Mucosa of gallbladder (tissue), 1 donor: ENCODE measurements at places on chromosomes 12 and 14. TPM values are rescaled to one million over a fixed set of nuclear protein-coding genes. Genes with fewer than 3 reads are reported as not detected.
A peak's percentile ranks its signal among the peaks of the same experiment; 100 is the strongest.

- peak; percentile 50 for DNase-seq
Measured at GRCh38 chr14:32075672-32076277, 1.3 kb upstream of the ARHGAP5 start.

DNA sequence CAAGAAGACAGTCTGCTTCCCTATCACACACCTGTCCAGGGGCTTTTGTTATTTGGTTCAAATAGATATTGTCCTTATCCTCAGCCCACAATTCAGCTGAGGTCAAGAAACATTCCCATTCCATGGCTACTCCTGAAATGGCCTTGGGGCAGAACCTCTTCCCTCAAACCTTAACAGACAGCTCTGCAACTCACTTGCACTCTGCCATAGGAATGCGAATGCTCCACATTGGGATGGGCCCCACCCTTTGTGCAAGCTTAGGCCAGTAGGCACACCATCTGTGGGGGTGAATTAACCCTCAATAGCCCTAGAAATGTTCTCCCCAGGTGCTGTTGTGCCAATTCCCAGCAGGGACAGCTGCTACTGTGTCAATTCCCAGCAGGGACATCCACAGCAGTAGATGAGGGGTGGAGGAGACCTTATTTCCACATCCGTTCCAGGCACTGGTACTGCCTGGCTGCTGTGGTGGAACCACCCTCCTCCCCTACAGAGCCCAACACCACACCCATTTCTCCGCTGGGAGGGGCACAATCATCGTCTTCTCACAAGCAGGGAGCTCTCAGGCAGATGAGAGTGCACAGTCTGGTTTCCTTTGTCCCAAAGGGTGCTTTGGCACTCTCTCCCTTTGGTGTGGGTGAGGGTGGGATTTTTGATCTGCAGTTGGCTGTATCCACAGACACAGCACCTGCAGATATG is 42.3 kb upstream of the GLIPR1 start:
- DNase-seq: no peak

- DNase-seq: no peak
Measured at GRCh38 chr14:50635141-50635540, 33.0 kb downstream of the SAV1 start.

- no peak for DNase-seq
Measured at GRCh38 chr12:62158013-62158412, 102.2 kb upstream of the USP15 start.

DNA sequence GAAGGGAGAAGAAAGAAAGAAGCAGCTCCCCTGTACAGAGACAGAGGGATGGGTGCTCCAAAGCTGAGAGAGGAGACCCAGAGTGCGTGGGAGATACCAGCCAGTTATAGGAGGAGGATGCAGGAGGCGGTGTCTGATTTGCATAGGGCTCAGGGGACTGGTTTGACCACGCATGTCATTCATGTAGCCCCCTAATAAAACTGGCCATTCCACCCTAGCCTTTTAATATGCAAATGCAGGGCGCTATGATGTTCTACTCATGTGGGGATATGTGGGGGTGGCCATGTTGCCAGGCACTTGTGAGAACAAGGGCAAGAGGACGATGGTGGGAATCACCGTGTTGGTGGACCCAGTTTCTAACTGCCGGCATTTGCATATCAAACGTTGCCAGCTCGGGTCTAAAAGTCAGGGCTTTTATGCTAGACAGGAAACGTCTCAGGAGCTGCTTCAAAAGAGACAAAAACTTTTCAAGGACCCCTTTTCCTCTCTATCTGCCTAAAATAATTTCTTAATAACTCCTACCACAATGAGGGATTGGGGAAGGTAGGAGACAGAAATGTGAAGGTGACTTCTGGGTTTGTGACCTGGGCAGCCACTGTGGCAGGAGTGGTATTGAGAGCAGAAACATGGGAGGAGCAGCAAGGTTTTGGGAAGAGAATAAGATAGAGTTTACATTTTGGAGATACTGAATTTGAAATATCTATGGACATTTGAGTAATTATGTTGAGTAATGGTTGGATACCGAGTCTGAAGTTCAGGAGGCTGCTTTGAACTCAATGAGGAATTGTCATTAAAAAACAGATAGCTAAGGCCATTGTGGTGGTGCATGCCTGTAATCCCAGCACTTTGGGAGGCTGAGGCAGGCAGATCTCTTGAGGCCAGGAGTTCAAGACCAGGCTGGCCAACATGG is 2.2 kb upstream of the ATXN3 start:
- DNase-seq: no peak

Gene DNM1L
- total RNA-seq: 52.9 TPM

- DNase-seq: no peak
Measured at GRCh38 chr12:66623455-66623854, 55.4 kb downstream of the GRIP1 start.

Gene IL31
- total RNA-seq: not detected

DNA sequence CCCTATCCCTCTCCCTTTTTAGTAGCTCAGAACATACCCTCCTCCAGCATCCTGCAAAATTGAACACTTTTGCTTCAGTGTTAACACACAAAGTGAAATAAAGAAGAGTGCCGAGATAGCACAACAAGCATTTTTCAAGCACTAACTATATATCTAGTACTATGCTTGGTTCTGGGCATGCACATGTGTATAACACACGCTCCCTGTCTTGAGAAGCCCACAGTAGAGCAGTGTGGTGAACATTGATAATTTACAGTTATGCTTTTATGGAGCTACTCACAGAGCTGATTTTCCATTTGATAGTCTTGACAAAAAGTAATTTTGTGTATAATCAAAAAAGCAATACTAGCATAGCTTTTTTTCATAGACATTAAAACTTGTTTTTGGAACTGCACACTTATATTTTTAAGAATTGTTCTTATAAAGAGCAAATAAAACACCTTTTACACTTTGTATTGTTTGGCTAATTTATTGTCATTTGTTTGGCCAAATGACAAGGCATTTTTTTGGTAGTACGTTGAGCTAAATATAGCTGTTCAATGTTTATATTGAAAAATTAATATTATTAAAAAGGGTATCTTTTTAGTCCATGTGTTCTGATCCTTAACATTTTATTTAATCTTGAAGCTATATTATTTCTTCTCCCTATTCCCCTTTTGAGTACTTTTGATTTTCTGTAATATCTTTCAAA is 39.7 kb downstream of the LEMD3 start:
- no peak for DNase-seq

Gene FAM161B
- 7.0 TPM for total RNA-seq

DNA sequence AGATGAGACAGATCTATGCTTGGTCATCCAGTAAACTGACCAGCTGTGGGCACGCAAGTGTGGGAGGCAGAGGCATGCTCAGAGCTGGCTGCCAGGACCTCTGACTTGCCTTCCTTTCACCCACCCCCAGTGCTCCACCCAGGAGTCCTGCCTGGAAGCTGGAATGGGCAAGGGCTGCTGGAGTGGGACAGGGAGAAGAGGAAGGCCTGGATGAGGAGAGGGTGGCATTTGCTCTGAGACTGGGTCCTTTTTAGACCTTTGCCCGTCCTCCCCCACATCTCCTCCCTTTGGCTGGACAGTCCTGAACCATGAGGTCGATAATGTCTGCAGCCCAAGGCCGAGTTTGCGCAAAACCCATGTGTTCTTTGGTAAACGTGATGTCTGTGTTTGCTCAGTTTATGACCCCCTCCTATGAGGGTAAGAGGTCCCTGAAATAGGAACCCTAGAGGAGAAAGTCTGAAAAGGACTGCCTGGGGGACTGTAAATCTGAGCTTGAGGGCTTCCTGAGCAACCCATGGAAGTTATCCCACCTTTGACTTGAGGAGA is 3.8 kb upstream of the INHBE start:
- no peak for DNase-seq

DNA sequence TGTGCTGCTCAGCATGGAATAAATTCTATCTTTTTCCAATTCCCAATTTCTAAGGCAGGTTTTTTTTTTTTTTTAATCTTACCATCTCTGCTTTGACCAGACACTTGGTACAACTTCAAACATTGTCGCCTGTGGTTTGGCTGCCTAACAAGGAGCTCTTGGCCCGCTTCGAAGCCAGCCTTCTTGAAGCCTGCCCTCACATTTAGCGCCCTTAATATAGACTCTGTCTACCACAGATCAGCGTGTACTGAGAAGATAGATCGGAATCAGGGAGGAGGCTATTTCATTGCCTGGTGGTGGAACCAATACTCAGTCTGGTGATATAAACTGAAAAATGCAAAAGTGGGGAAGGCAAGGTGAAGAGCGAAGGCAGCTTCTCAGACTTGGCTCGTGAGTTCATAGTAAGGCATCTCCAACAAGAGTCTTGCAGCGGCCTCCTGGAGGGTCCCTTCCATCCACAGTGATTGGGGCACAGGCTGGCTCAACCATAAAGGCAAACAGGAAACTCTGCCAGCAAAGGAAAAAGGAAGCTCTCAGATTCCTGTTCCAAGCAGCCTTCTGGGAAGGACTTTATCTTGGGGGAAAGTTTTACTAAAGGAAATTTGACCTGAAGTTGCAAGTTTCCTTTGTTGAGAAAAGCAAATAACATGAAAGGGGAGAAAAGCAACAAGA is 103.2 kb upstream of the BCL2L14 start:
- no peak for DNase-seq

DNA sequence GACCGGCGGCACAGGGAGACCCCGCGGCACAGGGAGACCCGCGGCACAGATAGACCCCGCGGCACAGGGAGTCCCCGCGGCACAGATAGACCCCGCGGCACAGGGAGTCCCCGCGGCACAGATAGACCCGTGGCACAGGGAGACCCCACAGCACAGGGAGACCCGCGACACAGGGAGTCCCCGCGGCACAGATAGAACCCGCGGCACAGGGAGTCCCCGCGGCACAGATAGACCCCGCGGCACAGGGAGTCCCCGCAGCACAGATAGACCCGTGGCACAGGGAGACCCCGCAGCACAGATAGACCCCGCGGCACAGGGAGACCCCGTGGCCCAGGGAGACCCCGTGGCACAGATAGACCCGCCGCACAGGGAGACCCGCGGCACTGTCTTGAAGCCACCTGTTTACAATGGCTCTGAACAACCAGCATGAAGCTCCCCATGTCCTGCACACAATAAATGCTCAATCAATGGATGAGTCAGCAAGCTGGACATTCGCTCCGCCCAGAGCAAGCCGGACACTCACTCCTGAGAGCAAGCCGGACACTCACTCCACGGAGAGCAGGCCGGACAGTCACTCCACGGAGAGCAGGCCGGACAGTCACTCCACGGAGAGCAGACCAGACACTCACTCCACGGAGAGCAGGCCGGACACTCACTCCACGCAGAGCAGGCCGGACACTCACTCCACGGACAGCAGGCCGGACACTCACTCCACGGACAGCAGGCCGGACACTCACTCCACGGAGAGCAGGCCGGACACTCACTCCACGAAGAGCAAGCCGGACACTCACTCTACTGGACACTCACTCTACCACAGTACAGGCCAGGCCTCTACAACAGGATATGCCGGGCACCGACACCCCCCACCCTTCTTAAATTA is 121.9 kb downstream of the RFLNA start:
- DNase-seq: no peak

GRCh38 chr12:95940514-95940913 is 1.9 kb downstream of the CCDC38 start:
- DNase-seq: no peak

DNA sequence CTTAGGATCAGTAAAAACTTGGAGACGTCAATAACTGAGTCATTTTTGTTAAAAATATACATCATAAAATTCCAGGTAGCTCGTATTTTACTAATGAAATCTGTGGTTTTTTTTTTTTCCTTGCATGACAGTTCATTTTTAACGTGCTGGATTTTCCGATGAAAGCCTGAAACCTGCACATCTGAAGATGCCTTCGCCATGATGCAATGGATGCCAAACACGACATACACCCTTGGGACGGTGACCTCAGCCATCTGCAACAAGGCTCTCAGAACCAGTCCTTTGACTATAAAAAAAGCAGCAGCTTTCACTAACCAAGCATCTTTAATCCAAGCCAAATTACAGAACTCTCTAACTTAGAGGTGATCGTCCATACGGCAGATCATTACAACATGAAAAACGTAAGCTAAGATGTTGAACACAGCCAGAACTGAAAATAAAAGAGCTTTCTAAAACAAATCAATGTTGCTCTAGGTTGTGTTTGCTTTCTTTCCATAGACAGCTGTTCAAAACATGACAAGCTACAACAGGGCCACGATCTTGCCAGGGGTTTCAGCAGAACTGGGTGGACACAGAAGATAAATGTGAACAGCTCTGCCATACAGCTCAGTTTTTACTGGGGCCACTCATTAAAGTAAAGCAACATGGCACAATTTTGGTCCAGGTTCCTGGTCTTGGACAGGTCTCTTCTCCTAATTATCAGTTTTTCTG is 7.8 kb downstream of the NIN start:
- no peak for DNase-seq

Gene CDKN3
- total RNA-seq: 2.1 TPM

- DNase-seq: no peak
Measured at GRCh38 chr12:29653286-29653685, 130.5 kb downstream of the TMTC1 start.

DNA sequence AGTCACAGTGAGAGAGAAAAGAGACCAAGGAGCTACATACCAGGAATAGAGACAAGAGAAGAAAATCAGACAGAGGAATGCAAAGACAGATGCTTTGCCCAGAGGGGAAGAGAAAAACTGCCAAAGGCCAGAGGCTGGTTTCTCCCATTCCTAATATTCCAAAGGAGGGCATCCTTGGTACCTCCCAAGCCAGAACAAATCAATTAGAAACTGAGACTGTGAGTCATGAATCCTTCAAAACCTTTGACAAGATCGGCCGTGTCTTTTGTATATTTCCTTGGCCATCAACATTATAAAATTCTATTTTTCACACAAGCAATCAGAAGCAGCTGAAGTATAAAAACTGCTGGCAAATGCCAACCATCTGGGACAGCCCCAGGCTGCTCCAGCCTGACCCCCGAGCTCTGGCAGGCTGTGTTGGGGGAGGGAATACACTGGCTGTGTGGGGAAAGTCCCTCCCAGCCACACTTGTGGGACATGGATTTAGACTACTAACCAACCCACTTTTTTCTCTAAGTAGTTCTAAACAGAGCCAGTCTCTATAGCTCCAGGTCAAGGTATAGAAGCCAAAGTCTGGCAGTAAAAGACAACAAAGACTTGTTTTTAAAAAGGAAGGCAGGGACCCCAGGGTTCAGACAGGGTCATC is 13.7 kb downstream of the POMT2 start:
- no peak for DNase-seq

Gene GPR68
- 1.6 TPM for total RNA-seq

- no peak for DNase-seq
Measured at GRCh38 chr12:112282920-112283319, 99.3 kb downstream of the HECTD4 start.

GRCh38 chr14:58907803-58908202 is 270.0 kb downstream of the DACT1 start:
- no peak for DNase-seq

DNA sequence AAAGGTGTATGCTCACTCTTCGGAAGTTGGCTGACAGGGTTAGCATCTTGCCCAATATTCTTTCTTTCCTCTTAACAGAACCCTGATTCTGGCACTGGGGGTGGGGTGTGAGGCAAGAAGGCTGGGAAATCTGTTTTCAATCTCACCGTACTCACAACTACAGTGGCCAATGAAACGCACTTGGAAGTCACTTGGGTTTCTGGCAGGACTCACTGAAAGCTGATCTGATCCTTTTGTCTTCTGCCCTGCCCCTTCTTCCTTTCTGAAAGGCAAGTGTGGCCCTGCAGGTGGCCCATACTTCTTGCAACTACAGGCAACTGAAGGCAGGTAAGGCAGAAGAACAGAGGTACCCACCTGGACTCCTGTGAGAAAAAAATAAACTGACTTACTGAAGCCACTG is 106.9 kb downstream of the STXBP6 start:
- no peak for DNase-seq
